Activated CD4-positive, alpha-beta T cell treated with anti-CD3 and anti-CD28 coated beads for 36 hours (primary cell): ENCODE measurements at places on chromosomes 3 and 15. TPM values are rescaled to one million over a fixed set of nuclear protein-coding genes. Genes with fewer than 3 reads are reported as not detected.

GRCh38 chr15:83930392-83931212, 276.7 kb downstream of the ADAMTSL3 start:
- no peak for DNase-seq

GNB5 gene
- total RNA-seq, result 11.8 TPM

- DNase-seq, result no peak
Measured at GRCh38 chr3:9101286-9101685, 138.0 kb upstream of the RAD18 start.

GRCh38 chr3:8983026-8983425, 19.8 kb upstream of the RAD18 start:
- DNase-seq, result no peak

GRCh38 chr3:156670077-156670476, 4.3 kb upstream of the TIPARP start:
- DNase-seq, result no peak

CIB2 gene
- total RNA-seq, result 0.91 TPM

RPP14 gene
- total RNA-seq, result 16.4 TPM

- DNase-seq, result no peak
Measured at GRCh38 chr3:119826711-119827608, 45.1 kb downstream of the NR1I2 start.

DNA sequence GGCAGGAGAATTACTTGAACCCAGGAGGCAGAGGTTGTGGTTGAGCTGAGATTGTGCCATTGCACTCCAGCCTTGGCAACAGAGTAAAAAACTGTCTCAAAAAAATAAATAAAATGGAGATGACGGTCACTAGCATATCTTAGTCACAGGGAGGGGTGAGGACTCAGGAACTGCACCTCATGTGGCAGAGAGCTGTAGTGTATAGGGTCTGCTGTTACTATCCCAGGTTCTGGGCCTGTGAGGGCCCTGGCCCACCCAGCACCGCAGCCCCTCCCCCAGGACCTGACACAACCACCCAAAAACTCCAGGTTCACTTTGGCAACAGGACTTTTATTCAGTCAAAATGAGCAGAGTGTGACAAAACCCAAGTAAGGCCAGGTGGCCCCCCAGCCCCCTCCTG, 22.3 kb downstream of the RNU5B-1 start:
- no peak for DNase-seq

GRCh38 chr3:56421205-56421604, 47.1 kb downstream of the ERC2 start:
- DNase-seq, result peak; percentile 25

- no peak for DNase-seq
Measured at GRCh38 chr3:196995646-196996355, 27.2 kb upstream of the PIGZ start.

DNA sequence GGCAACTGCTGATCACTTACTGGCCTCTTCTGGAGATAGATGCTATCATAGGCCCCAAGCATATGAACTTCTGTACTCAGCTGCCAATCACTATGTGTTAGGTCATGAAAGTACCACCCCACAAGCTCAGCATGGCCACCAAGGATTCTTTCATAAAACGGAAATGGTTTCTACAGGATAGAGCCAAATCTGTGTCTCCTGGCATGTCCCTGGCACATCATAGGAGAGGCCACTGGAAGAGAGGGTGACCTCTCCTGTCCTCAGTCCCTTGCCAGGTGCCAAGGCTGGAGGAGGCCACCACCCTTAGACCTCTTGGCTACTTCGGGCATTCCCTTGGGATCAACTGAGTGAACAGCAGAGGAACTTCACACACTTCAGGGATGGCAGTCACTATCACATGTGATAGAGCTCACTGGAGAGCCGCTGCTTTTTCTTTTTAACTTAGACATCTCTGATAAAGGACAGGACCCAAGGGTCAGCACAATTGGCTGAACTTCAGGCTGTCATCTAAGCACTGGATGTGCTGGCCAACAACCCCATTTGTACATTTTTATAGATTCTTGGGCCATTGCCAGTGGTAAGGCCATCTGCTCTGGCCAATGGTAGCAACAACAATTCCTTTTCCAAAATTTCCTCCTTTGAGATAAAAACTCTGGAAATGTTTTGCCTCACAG, 425.2 kb downstream of the SQOR start:
- no peak for DNase-seq

DNA sequence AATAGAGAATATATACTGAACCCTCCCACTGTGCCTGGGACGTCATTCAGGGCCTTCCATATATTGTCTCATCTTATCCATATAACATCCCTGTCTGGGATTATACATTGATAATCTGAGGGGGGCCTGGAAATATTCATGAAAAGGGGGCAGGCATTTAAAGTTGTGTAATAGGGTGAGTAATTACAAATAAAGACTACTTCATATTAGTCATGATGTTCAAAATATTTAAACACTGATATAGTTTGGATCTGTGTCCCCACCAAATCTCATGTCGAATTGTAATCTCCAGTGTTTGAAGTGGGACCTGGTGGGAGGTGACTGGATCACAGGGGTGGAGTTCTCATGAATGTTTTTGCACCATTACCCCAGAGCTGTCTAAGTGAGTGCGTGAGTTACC, 97.8 kb downstream of the AQP9 start:
- DNase-seq, result no peak

MRPS11 gene
- 58.3 TPM for total RNA-seq

- DNase-seq, result no peak
Measured at GRCh38 chr3:95154766-95155165, 1091.9 kb downstream of the NSUN3 start.

DNA sequence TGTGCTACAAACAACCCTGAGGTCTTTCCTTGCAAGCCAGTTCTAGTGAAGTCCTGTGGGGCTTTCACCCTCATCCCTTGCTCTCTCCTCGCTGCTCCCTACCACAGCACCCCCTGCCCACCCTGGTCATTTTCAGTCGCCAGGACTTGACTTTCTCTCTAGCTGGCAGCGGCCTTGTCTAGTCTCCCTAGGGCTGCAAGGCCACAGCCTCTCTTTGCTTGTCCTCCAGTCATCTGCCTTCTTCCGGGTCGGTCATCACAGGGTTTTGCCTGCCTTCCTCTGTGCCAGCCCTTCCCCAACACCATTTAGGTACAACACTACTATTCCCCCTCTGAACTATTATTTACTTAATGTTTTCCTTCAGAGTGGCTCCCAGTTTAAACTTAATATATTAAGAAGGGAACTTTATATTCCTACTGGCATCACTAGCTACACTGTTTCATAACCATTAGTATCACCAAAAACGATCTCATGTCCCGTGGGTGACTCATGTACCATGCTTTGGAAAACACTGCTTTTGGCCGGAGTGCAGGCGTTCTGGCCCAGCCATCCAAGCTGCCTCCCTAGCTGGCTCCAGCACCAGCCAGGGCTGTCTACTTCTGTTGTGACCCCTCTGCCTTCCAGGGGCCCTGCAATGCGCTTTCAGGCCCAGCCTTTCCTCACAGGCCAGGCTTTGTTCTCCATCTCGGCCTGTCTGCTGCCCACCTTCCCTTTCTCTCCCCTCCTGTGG, 21.4 kb downstream of the FAH start:
- DNase-seq, result no peak

- DNase-seq, result no peak
Measured at GRCh38 chr3:182238126-182238525, 526.4 kb downstream of the SOX2 start.

GRCh38 chr3:157789162-157789561, 285.9 kb upstream of the VEPH1 start:
- no peak for DNase-seq

ANKRD63 gene
- total RNA-seq, result not detected
